ENCODE measurements at places on chromosomes 4 and X. TPM values are rescaled to one million over a fixed set of nuclear protein-coding genes. Genes with fewer than 3 reads are reported as not detected.

DNA sequence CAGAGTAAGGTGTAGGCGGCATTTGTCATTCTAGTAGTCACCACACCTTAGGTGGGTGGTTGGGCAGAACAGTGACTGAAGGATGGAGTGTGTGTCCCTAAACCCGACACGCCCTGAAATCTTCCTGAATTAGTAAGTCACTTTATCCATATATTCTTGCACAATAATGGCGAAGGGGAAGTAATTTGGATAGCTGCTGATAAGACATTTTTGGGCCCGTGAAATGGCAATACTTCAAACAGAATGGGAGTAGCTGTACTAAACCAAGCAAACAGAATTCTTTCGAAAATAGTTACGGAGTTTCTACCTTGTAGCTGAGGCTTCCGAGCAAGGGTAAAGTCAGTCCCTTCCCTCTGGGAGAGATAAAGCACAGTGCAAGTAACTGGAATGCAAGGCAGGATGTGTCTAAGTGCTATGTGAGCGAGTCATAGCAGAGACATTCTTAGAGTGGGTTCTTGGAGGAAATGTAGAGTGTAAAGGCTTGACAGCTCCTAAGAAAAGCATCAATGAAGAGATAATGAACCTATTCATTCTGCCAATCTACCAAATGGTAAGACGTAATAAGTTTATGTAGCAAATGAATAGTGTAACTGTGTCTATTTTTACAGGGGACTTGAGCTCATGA lies 72.8 kb downstream of the CLCN5 start:
- no peak for DNase-seq

GRCh38 chrX:54482839-54483593 lies 13.0 kb downstream of the FGD1 start:
- no peak for DNase-seq

DNA sequence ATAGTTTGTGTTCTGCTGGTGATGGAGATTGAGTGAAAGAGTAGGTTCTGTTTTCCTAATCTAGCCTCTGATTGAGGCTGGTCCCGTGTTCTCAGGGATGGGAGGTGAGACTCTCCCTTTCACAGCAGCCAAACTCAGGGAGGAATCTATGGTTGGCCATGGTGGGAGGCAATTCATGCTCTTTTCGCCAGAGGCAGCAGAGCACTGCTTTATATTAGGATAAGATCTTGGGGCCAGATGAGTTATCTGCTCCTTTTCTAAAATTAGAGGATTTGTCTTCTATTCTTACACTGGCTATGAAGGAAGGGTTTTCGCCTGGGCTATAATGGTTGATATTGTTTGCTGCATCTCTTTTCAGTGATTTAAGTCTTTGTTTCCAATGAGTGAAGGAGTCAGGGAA lies 63.9 kb upstream of the NLGN4X start:
- no peak for DNase-seq

DNA sequence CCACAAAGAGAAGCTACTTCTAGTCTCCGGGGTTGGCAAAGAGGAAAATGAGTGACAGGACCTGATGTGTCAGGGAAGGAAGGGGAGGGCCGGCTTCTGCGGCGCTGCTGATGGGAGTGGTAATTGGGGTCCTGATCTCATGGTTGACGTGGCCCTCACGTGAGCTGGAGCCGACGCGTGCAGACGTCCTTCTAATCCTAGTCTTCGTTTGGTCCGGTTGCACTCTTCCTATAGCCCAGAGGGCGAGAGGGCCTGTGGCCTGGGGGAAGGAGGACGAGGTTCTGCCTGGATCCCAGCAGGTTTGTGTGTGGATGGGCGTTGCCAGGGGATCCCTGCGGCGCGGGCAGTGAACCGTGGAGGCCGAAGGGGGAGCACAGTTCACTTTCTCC lies at the start of gene ARMCX1:
Gene ARMCX1, plus strand, starts transcription at position 186 of the 389 bp plus-strand sequence. CDS start 2,384 bp downstream, outside the sequence.
- DNase-seq: peak; percentile 62

LGI2 gene
- total RNA-seq: 2.2 TPM

DNA sequence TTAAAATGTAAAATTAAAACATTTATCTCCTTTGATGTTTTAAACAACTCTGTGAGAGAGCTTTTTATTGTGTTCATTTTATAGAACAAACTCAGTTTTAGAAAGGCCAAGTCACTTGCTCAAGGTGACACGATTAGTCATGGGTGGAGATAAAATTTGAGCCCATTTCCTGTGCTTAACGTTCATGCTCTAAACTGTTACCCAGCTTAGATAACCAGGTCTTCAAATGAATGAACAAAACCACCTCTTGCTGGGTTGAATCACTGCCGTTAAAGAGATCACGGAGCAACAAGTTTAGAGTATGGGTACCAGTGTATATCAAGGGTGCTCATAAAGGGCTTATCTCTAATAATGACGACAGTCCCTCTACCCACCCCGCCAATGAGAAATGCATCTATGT lies 10.2 kb upstream of the CASK start:
- no peak for DNase-seq

ANOS1 gene
- total RNA-seq: 1.7 TPM

ITIH6 gene
- total RNA-seq: not detected

- DNase-seq: no peak
Observed at GRCh38 chrX:6661736-6662135, 126.8 kb upstream of the VCX3A start.

MOSPD2 gene
- total RNA-seq: 15.0 TPM

DNA sequence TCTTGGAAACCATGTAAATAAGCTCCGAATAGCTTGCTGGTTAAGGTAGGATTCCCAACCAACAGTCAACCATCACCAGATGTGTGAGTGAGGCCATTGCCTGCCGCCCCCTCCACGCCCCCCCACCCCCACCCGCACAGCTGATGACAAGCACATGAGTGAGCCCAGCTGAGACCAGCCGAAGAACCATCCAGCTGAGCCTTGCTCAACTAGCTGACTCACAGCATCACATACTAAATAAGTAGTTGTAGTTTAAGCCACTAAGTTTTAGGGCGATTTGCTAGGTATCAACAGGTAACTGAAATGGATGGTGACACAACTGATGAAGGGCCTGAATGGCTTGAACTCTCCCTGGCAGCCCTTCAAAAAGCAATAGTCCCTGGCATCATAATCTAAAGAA lies 1.6 kb upstream of the CCDC149 start:
- DNase-seq: no peak

GUCY1B1 gene
- 34.9 TPM for total RNA-seq

SATL1 gene
- total RNA-seq: not detected

GRCh38 chr4:21413807-21414370 lies 534.7 kb downstream of the KCNIP4 start:
- no peak for DNase-seq

DNA sequence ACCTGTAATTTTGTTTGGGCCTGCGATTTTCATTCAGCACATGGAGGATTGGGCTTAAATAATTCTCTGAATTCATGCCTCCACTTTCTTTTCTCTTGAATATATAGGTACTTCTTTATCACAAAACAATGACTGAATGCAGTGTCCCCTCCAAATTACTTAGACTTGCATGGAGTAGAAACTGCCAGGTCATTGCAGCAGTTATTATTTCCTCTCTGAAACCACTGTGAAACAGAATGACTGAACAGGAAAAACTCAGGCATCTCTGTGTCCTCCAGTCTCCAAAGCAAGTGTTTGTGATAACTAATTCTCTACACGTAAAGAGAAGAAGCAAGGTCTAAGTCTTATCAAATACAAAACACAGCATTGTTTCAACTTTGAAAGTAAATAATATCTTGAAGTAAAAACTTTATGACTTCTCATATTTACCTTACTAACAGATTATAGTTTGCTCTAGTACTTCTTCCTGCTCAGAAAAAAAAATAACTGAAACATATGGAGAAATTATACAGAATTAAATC lies 144.5 kb upstream of the DIAPH2 start:
- DNase-seq: no peak

KIT gene
- total RNA-seq: not detected

GRCh38 chr4:166087569-166087968 lies 214.5 kb downstream of the TLL1 start:
- no peak for DNase-seq

DNA sequence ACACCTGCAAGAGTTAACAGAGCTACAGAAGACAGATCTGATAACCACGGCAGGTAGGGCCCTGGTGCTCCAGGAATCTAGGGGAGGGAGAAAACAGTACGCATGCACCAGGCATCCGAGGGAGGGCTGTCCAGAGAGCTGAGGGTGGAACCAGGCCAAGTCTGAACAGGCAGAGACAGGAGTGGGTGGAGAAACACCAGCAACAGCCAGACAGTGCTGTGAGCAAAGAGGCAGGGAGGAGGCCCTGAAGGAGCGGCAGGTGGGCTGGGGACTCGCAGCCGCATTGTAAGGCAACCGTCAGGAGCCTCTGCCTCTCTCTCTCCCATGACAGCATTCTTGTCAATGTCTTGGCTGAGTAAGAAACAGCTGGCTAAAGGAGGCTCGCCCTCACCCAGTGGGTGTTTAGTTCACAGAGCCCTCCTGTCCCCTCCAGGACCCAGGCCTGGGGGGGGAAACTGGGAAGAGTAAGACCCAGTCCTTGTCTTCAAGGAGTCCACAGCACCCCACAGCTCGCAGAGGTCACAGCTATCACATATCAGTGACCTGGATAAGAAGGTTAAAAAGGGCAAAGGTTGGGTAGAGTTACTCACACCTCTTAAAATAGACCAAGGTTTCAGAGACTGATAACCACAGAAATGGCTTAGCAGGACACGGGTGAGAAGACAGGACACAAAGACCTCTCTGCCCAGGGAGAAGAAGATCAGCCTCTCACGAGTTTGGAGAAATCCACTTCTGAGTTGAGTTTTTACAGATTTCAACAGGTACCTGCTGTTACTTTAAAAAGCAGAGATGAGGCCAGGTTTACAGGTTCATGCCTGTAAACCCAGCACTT lies 10.5 kb downstream of the ACSL1 start:
- DNase-seq: no peak

GRCh38 chr4:41323706-41324105 lies 67.0 kb downstream of the UCHL1 start:
- no peak for DNase-seq

SLC6A8 gene
- 44.2 TPM for total RNA-seq

- DNase-seq: no peak
Observed at GRCh38 chrX:39163581-39164126, 362.4 kb downstream of the MID1IP1 start.

GRCh38 chr4:1187182-1187581 lies 14.8 kb upstream of the SPON2 start:
- no peak for DNase-seq

GRCh38 chrX:153874366-153875125 lies 11.4 kb downstream of the L1CAM start:
- no peak for DNase-seq

DNA sequence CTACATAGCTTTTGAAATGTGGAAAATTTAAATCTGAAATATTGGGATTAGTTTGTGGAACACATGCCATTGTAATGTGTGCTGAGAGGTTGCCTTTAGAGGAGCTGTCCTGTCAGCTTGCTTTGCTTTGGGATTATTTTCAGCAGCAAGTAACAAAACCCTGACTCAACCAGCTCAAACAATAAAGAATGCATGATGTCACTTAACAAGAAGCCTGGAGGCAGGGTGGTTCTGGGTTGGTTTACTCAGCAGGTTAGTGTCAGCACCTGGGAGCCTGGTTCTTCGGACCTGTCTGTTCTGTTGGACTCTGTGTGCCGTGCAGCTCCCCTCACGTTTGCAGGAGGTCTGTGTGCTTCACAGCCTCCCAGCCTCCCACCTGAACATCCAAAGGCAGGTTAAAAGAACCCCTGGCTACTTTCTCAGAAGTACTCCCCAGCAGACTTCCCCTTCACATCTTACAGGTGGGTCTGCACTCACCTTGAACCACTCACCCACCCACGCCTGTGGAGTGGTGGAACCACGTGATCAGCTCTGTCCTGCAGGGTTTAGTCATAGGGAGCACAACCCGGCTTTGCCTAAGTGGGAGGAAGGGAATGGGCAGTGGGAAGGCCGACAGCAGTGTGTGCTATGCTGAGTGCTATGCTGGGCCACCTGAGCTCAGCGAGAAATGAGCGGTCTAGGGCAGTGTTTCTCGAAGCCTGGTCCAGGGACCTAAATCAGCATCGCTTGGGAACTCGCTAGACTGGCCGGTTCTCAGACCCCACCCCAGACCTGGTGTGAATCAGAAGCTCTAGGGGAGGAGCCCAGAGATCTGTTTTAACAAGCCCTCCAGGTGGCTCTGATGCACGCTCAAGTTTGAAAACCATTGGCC lies 20.4 kb downstream of the TMEM131L start:
- no peak for DNase-seq

CENPE gene
- not detected for total RNA-seq

All from ascending aorta (tissue), 2 donors.